T-helper 17 cell (primary cell): ENCODE measurements at places on chromosomes 2 and 18.

- no peak for DNase-seq
These were observed 221.2 kb downstream of the TGIF1 start for GRCh38 chr18:3671176-3671575.

DNA sequence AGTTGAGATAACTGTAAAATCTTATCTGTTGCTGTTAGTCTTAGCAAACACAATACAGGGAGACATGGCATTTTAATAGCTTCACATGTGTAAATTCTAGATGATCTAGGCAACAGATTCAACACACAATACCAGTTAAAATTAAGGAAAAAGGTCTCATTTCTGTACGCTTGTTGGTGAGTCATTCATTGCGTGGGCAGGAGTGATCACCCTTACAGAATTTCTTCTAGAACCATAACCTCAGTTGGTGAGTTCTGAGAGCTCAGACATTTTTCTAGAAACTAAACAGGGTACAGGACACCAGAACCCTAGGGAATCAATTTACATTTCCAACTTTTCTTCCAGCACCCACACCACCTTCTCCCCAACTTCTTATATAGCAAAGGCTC lies 81.9 kb downstream of the SLC8A1 start:
- no peak for DNase-seq

DNA sequence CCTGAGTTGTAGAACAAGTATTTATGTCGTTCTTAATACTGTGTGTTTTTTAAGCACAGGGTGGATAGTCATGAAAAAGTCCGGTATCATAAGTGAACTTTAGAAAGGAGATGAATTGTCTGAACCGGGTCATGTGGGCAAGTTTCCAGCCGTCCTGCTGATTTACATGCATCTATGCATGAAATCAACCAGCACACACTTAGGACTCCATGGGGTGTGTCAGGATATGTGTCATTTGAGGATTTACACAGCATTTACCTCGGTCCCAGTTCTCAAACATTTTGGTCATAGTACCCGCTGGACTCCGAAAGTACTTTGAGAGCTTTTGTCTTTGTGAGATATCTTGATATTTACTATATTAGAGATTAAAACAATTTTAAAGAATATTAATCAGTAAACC lies 47.5 kb upstream of the TWSG1 start:
- no peak for DNase-seq

DNA sequence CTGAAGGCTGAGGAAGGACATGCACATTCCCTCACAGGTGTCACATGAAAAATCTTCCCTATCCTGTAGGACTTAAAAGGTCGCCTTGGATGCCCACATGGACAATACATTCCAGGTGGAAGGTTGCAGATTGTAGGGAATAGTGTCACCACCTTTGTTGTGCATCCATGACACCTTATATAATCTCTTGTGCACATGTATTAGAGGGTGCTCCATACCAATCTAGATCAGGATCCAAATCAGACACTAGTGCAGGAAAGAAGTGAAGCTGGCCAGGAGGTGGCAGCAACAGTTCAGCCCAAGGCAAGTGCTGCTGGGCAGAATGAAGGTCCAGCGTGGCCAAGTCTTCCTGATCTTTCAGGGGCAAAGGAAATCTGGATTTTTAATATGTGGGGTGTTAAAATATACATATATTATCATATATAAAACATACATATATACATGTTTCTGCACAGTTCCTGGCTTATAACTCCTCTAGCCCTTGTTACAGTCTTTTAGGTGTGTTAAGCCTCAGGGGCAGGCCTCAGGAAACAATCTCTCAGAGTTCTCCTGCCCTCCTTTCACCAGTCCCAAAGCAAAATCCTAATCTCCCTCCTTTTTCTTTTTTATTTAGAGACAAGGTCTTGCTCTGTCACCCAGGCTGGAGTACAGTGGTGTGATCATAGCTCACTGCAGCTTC lies 16.6 kb downstream of the NIF3L1 start:
- DNase-seq: no peak

DNA sequence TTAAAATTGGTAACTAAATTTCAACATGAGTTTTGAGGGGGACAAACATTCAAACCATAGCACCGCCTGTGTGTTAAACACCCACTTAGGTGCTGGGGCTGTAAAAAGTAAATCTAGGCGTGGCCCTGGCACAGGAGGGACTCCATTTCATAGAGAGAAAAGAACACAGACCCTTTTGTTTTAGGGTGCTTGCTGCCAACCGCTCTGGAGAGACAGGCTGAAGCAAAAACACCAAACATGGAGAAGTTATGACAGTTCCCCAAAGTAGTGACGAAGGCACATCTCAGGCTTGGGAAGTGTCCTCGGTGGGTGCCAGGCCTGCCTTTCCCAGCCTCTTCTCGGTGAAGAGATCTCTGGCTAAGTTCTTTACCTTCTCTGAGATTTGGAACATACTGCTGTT lies 5.1 kb downstream of the ACTG2 start:
- no peak for DNase-seq

- no peak for DNase-seq
These were observed 12.2 kb downstream of the DNAJB2 start for GRCh38 chr2:219291394-219291793.

- DNase-seq: no peak
These were observed 458.0 kb downstream of the PARD3B start for GRCh38 chr2:205003288-205003687.

GRCh38 chr2:238912228-238912915 lies 64.5 kb downstream of the TWIST2 start:
- no peak for DNase-seq

- no peak for DNase-seq
These were observed 85.5 kb upstream of the PGAP1 start for GRCh38 chr2:197011801-197012641.

GRCh38 chr18:48949606-48950535 lies 894 bp downstream of the SMAD7 start:
- DNase-seq: no peak

GRCh38 chr18:64258111-64258650 lies 109.3 kb upstream of the LINC00305 start:
- DNase-seq: no peak

GRCh38 chr2:233926806-233927205 lies 9.6 kb downstream of the TRPM8 start:
- no peak for DNase-seq

GRCh38 chr2:36713310-36713709 lies 16.8 kb downstream of the VIT start:
- no peak for DNase-seq

- DNase-seq: no peak
These were observed 52.6 kb upstream of the UNC80 start for GRCh38 chr2:209719034-209719433.

DNA sequence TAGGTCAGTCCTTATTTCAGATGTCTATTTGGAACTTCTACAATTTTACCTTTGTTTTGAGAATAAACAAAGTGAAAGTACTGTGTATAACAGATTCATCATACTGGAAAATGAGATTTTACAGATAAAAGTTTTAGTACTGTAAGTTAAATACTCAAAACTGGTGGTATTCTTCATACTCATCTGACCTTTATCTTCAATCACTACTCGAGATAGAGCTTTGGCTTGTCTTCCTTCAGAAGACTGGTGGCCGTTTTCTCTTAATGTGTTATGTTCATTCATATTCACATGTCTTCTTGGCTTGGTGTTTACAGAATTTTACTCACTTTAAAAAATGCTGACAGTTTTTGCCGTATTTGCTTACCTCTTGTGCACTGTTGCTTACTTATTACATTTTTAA lies 2.1 kb downstream of the SPOPL start:
- DNase-seq: no peak

DNA sequence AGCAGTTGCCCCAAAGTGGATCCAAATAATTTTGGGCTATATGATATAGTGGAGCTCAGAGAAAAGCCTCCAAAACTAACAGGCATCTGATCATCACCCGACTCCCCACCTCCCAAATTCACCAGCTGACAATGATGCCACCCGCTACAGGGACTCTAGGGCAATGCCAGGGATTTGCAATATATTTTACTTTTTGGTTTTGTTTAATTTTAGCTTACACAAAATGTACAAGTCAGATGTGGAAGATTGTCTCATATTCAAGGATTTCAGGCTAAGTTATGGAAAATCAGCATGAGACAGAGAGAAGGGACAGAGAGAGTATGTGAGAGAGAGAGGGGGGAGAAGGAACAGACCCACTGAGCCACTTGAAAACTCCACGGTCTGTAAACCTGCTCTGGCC lies 187.4 kb downstream of the TMEM247 start:
- DNase-seq: no peak

DNA sequence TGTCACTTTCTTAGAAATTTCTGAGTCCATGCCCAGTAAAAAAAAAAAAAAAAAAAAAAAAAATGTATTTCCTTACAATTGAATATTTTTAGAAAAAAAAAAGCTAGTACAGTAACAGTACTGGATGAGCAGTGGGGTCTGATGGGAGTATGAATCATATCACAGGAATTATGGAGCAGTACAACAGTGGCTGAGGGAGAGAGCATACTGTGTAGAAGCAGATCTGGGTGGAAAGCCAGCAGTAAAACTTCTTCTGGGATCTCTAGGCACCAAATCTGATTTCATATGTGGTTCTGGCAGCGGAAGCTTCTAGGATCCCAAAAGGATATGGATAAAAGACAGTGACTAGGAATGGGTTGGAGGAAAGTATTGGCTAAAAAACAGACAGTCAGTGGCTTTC lies 414.9 kb upstream of the FSHR start:
- no peak for DNase-seq

- DNase-seq: no peak
These were observed 1.6 kb upstream of the GPR45 start for GRCh38 chr2:105239924-105240323.

DNA sequence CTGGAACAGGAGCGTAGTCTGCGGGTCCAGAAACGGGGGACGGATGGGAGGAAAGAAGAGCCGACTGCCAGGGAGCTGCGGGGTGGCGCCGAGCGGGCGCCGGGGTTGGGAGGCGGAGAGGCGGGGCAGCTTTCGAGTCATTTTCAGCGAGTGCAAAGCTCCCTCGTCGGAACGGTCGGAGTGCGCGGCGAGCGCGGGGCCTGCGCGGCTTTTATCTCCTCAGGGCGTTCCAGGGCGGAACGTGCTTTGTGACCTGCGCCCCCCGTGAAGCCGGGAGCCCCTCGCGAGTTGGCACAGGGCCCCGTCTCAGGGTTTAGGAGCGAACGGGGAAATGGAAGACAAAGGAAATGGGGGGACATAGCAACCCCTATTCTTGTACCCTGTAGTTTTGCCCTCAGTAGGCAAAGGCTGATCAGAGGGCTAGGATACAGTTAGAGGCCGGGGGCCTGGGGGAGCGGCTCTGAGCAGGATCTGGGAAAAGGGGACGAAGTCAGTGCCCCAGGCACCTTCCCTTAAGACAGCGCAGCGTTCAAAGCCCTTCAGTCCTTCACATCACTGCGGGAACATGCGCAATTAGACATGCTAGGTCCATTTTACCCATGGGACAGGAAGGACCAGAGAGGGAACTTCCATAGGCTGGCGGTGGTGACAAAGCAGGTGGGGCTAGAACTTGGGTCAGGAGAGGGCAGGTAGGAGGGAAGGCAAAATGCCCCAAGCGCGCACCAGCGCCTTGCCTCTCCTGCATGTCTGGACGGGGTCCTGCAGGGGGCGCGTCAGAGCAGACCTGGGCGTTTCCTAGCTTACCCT lies 60.1 kb upstream of the IL1RL1 start:
- DNase-seq: peak; percentile 67

DNA sequence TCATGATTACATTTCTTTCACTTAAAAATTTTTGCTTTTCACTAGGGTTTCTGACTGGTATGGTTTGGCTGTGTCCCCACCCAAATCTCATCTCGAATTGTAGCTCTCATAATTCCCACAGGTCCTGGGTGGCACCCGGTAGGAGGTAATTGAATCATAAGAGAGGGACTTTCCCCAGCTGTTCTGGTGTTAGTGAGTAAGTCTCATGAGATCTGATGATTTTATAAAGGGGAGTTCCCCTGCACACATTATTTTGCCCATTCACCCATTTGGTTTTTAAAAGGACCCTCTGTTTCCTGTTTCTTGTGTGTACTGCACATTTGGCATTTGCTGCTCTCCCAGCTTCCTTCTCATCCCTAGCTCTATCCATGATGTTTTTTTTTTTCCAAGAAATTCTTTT lies 27.8 kb upstream of the NETO1 start:
- DNase-seq: no peak

DNA sequence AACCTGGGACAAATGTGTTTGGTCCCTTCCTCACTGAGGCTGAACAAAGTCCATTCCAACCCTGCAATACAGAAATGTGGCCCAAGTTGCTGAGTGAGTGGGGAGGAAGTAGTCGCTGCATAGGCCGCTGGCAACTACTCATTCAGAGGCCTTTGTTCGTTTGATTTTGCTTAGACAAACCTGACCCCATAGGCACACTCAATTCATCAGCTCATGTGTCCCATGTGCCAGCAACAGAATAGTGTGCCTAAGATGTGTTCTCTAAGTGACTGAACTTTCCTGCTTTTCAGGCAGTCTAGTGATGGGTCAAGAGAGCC lies 23.0 kb downstream of the PTPN18 start:
- DNase-seq: no peak

DNA sequence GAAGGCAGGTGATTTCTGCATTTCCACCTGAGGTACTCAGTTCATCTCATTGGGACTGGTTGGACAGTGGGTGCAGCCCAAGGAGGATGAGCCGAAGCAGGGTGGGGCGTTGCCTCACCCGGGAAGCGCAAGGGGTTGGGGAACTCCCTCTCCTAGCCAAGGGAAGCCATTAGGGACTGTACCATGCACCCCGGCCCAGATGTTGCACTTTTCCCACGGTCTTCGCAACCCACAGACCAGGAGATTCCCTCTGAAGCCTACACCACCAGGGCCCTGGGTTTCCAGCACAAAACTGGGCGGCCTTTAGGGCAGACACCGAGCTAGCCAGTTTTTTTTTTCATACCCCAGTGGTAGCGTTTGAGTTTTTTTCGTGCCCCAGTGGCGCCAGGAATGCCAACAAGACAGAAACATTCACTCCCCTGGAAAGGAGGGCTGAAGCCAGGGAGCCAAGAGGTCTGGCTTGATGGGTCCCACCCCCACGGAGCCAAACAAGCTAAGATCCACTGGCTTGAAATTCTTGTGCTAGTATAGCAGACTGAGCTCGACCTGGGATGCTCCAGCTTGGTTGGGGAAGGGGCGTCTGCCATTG lies 75.9 kb upstream of the RANBP2 start:
- no peak for DNase-seq

- no peak for DNase-seq
These were observed 33.6 kb downstream of the MAL start for GRCh38 chr2:95058989-95059641.

DNA sequence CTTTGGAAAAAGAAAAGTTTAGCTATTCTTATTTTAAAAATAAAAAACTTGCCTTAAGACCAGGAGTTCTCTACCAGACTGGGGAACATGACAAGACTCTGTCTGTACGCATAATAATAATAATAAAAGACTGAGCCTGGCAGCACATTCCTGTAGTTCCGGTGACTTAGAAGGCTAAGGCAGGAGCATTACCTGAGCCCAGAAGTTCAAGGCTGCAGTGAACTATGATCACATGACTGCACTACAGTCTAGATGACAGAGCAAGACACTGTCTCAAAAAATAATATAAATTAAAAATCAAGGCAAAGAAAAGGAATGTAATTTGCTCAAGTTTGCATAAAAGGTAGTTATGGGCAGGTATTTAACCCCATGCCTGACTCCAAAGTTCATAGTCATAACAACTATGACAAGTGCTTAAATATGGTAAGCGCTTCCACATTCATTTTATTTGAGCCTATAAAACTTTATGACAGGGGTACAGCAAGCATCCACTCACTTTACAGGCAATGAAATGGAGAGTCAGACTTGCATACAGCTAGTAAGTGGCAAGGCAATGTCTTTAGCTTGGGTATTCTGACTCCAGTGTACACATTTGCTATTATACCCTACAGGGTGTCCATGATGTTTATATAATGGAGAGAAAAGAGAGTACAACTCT lies 1567.8 kb upstream of the PIK3C3 start:
- no peak for DNase-seq

- no peak for DNase-seq
These were observed 144.5 kb downstream of the CYP26B1 start for GRCh38 chr2:72003124-72003523.

- DNase-seq: no peak
These were observed 204.2 kb upstream of the CDH20 start for GRCh38 chr18:61129001-61129400.
